ENCODE measurements at places on chromosomes 5 and 9. TPM values are rescaled to one million over a fixed set of nuclear protein-coding genes. Genes with fewer than 3 reads are reported as not detected.

- H3K27me3 ChIP-seq: no peaks in the 10 kb centered on the region
- H3K36me3 ChIP-seq: no peaks in the 10 kb centered on the region
- H3K4me3 ChIP-seq: no peak overlapping the region
- DNase-seq: no peak
These were observed 188.7 kb upstream of the POU5F2 start for GRCh38 chr5:93930098-93930497.

Gene AHRR
- total RNA-seq: 1.6 TPM

- DNase-seq: no peak
- H3K27ac ChIP-seq: no peak overlapping the region
- no peaks in the 10 kb centered on the region for H3K27me3 ChIP-seq
- no peaks in the 10 kb centered on the region for H3K36me3 ChIP-seq
- no peaks in the 10 kb centered on the region for H3K4me1 ChIP-seq
These were observed 29.3 kb upstream of the HTR4 start for GRCh38 chr5:148683651-148684050.

Gene PCDHGA7
- total RNA-seq: 6.8 TPM

- DNase-seq: no peak
- H3K27me3 ChIP-seq: no peaks in the 10 kb centered on the region
- no peaks in the 10 kb centered on the region for H3K36me3 ChIP-seq
- no peaks in the 10 kb centered on the region for H3K4me1 ChIP-seq
- no peak overlapping the region for H3K27ac ChIP-seq
These were observed 13.8 kb upstream of the SUSD1 start for GRCh38 chr9:112188884-112189283.

Gene MSANTD3
- 8.1 TPM for total RNA-seq

GRCh38 chr5:88785746-88786565 lies 97.0 kb downstream of the MEF2C start:
- no peaks in the 10 kb centered on the region for H3K27me3 ChIP-seq
- no peak overlapping the region for H3K4me3 ChIP-seq
- H3K4me1 ChIP-seq: peaks cover 2% of the 10 kb centered on the region
- H3K36me3 ChIP-seq: no peaks in the 10 kb centered on the region
- DNase-seq: peak; percentile 62

DNA sequence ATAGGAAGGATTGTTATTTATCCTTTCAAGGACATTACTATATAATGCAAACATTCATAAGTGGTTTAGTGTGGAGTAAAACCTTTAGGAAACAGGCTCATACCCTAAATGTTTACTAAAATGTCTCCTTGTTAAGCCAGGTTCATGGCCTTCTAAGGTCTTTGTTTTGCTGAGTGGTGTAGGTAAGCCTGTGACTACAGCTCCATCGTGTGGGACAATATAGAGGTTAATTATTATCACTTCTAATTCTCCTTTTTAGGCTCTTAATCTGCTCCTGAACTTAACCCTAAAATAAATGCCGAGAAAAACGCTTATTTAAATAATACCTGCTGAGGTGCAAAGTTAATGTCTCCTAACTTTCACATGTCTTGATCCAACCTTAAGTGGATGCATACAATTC lies 43.8 kb downstream of the SPINK5 start:
- no peaks in the 10 kb centered on the region for H3K4me1 ChIP-seq
- DNase-seq: no peak
- no peaks in the 10 kb centered on the region for H3K36me3 ChIP-seq
- H3K4me3 ChIP-seq: no peak overlapping the region
- no peak overlapping the region for H3K27ac ChIP-seq
- no peaks in the 10 kb centered on the region for H3K27me3 ChIP-seq

DNA sequence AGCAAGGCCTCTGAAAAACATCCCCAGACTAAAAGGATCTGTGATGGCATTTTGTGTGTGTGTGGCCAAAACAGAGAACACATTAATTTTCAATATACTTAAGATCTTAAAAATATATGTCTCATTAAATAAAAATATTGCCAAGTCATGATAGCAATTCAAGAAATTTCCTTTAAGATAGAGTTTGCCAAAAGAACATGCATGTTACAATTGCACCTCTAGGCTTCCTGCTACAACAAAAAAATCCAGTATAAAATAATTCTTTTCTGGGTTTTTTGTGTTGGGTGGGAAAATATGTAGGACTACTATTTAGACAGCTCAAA lies 5.2 kb downstream of the ANXA1 start:
- no peaks in the 10 kb centered on the region for H3K27me3 ChIP-seq
- H3K27ac ChIP-seq: no peak overlapping the region
- DNase-seq: no peak
- H3K4me1 ChIP-seq: peaks cover 2% of the 10 kb centered on the region

Data from ovary (tissue), 10 donors.